ENCODE measurements at places on chromosomes 12 and 14. TPM values are rescaled to one million over a fixed set of nuclear protein-coding genes. Genes with fewer than 3 reads are reported as not detected.

TPCN1 gene
- polyA plus RNA-seq, result 8.0 TPM

VTI1B gene
- polyA plus RNA-seq, result 54.4 TPM

POP5 gene
- 94.4 TPM for polyA plus RNA-seq

INHBE gene
- not detected for polyA plus RNA-seq

ALG10B gene
- polyA plus RNA-seq, result 4.5 TPM

C12orf54 gene
- polyA plus RNA-seq, result 3.3 TPM

All from keratinocyte (primary cell).